ENCODE measurements at places on chromosomes 11 and 22. TPM values are rescaled to one million over a fixed set of nuclear protein-coding genes. Genes with fewer than 3 reads are reported as not detected.

The CD82 gene
- 289 TPM for total RNA-seq

The PDGFB gene
- total RNA-seq: 1.7 TPM

The MYOD1 gene
- not detected for total RNA-seq

The GGT5 gene
- not detected for total RNA-seq

The MMP7 gene
- not detected for total RNA-seq

The CLCF1 gene
- total RNA-seq: 0.81 TPM

The H19 gene
- not detected for total RNA-seq

Measured in activated CD8-positive, alpha-beta T cell treated with anti-CD3 and anti-CD28 coated beads for 36 hours (primary cell).